ENCODE measurements at places on chromosomes 7 and 10. TPM values are rescaled to one million over a fixed set of nuclear protein-coding genes. Genes with fewer than 3 reads are reported as not detected.

Gene C7orf57
- not detected for total RNA-seq

Gene PSD
- total RNA-seq, result 0.72 TPM

DNA sequence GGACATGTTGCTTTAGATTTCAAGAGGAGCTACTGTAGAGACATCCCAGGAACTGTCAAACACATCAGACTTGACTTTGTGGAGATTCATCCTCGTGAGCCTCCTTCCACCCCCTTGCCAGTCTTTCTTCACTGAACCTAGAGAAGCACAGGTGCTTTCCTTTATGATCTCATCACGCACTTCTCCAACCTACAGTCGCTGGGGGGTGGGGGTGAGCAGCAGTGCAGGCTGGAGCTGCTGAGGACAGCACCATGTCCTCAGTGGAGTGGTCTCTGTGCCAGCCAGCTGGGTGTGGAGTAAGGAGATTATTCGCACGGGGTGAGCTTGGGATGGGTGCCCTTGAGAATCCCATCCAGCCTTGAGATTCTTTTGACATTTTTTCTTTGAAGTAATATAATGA lies 88.1 kb downstream of the VOPP1 start:
- DNase-seq, result no peak

DNA sequence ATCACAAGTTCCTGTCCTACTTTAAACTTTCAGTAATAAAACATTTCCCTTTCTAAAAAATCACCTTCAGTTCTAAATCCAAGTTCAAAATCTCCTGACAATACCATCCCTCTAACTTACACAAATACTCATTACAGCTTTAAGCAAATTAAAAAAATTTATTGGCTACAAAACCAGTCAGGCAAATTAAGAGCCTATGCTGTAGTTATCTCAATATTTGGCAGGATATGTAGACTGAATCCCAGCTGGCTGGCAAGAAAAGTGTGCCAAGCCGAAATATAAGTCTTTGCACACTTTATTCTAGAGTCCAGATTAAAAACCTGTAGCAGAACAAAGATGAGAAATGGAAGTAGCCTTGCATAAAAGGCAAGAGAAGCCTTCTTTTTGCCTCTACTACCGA lies 9.5 kb downstream of the WAPL start:
- no peak for DNase-seq

DNA sequence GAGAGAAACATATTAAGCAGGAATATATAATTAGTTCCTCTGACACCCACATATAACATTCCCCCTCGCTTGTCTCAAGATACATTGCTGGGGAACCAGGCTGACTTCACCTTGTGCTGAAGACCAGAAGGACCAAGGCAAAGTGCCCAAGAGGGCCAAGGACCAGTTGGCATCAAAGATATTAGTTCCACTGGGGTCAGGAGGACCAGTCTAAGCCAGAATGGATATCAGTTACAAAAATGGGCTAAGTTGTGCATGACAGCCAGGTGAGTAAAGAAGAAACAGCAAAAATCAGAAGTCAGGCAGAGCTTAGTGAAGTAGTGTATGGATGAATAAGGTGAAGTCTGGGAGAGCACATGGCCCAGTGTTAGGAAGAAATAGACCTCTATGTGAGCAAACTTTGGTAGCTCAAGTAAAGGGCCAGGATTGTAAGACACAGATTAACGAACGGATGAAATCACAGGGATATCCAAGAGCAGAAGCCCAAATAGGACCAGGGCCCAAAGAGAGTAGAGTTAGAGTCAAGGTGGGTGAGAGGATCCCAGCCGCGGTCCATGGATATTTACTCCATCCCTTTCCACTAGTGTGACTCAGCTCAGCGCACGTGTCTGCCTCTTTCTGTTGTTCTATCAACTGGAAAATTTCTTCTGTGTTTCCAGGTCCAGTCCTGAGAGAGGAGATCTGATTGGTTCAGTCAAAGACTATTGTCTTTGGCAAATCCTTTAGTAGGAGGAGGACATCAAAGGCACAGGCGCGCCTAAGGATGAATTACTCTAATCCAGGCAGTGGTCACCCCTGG lies 5.0 kb downstream of the CALD1 start:
- no peak for DNase-seq

DNA sequence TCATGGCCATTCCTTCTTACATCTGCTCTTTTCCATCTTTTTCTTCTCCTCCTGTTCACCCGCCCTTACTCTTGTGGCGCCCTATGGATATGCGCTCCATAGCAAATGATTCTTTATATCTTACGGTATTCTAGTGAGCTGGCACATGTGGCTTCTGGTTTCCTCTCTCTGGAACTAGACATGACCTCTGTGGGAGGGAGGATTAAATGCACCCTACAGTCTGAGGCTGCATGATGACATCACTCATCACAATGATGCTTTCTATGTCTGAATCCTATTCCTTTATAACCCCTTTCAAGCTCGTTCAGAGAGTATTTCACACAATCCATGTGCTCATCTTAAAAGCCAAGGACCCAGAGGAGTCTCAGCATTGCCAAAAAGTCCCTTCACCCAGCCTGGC lies 153.3 kb downstream of the EGFR start:
- no peak for DNase-seq

GRCh38 chr7:116240024-116240668 lies 29.8 kb downstream of the TES start:
- DNase-seq, result no peak

All from HFFc6 (cell line).